ENCODE measurements at places on chromosomes 11 and 22.

DNA sequence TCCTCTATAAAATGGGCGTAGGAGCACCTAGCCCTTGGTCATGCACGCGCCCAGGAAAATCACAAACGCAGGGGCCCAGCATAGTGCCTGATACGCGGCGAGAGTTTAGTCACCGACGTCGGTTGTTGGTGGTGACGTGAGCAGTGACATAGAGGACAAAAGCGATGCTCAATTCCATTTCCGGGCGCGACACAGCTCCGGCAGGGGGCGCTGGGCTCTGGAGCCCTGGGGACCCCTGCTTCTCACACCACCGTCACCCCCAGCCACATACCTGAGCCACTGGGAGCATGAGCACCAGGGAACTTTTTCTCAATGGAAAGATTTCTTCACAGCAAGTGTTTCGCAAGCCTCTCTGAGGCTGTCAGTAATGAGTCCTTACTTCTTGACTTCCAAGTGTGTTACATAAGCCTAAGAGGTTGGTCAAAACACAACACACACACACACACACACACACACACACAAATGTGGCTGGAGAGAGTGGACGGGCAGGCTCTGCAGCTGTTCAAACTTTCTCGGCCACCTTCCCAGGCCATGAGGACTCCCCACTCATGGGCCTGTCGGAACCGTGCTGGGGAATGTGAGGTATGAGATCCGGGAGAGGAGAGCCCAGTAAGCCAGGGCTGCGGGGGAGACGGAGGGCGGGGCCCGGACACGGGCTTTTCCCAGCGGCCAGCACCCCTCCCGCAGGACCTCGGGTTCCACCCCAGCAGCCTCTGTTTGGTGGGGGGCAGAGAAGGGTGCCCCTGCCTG is 36.9 kb upstream of the LINC01488 start:
- no peak for DNase-seq

DNA sequence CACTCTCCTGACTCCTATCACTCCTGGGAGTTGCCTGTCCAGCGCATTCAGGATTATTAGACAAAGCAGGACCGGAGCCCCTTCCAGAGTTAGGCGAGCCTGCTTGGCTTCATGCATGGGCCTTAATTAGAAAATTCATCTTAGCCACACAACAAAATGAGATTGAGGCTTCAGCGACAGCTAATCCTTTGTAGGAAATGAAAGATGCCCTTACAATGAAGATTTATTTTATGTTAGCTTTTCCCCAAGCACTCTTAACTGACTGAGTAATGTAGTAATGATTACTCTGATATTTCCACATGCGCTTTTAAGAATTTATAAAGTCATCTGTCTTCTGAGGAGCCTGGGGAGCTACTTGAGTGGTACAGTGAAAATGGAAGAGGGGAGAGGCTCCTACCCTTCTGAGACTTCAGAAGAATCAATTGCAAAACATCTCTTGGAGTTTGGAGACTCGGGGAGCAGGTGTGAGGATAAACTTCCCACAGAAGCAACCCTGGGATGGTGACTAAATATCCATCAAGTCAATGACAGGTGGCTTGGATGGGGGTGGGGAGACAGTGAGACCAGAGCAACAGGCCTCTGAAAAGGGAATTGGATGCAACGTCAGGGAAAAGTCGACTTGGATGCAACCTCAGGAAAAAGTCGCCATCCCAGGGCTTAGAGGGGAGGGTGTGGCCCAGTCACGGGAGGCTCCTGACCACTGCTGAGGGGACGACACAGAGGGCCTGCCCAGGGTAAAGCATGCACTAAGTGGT is 434.5 kb upstream of the B3GAT1 start:
- DNase-seq: no peak

- DNase-seq: no peak
Measured at GRCh38 chr22:29475550-29475949, 4.5 kb upstream of the NEFH start.

DNA sequence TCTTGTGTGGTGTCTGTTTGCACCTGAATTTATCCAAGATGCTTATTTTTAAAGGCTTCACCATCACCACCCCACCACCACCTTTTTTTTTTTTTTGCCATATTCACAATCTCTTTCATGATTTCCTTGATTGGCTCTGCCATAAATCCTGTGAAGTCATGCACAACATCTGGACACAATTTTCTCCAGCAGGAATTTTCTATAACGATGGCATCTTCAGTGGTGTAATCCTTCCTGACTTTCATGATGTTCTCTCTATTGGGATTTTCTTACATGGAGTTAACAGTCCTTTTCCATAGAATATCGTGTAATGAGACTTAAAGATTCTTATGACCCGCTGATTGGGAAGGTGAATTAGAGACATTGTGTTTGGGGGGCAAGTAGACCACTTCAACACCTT is 17.8 kb downstream of the ZFP91 start:
- DNase-seq: no peak

GRCh38 chr11:78268591-78269410 is 80.1 kb downstream of the USP35 start:
- DNase-seq: no peak

DNA sequence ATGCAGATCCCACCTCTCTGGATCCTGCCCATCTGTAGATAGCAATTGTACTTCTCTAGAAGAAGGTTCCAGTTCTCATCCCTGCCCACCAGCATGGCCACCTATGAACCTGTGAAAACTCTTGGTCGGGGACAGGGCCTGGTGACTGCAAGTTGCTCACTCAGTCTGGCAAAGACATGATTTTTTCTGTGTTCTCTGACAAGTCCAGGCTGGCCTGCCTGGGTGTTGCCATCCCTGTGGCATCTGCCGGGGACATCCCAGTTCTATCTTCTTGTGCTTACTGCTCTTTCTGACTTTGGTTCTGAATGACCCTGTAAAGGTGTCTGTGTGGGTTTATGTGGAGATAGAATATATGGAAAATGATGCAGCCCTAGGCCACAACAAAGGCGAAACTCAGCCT is 545.8 kb downstream of the INSC start:
- no peak for DNase-seq

All from activated naive CD4-positive, alpha-beta T cell treated with Interleukin-2 at 50 U/mL for 16 hours (primary cell).